ENCODE measurements at places on chromosomes 2 and 18.
A peak's percentile ranks its signal among the peaks of the same experiment; 100 is the strongest.

DNA sequence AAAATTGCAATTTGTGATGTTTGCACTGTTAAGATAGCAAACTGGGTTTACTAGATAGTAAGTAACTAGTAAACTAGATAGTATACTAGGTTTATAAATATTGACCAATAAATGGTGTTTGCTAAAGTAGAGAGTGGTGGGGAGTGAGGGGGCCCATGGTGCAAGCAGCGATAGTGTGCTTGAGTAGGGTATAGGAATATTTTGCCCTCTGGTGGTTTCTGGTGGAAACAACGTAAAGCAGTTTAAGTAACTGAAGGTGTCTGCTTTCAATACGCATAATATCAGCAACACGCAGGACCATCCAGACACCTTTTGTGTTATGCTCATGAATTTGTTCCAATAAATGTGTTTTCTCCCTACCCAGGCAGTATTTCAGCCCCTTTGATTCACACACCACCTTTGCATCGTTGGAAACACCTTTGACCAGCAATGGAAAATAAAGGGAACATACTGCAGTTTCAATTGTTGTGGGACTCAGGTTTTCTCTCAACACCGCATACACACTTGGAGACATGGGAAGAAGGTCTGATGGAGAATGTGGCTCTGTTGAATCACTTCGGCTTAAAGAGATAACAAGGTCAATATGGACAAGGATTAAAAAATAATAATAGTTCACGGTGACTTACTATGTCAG lies 16.7 kb upstream of the STAT1 start:
- peak; percentile 19 for DNase-seq

DNA sequence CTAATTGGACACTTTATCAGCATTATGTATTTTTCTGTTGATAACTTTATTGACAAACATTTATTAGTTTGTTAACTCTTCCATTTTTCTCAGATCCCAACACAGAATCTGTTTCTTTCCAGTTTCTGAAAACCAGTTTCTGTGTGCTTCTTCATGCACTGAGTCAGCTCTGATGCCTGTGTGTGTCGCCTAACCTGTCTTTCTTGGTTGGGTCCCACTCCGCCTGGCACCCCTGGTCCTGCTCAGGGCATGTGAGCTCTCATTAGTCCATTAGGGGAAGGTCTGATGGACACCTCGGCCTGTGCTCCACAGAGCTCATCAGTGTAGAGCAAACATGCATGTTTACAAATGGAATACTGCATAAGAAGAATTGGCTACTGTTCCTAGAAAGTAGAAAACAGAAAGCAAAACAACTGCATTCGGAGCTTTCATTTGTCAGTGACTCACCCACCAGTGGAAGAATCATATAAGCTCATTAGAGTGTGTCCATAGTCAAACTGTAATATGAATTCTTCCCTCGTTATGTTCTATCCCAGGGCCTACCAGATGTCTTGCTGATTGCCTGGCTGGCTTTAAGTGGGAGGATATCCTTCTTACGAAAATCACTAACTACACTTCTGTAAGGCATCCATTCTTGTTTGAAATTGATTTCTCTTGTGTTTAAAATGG lies 137.7 kb downstream of the SNTG2 start:
- no peak for DNase-seq

- no peak for DNase-seq
These were observed 6.3 kb downstream of the THNSL2 start for GRCh38 chr2:88176352-88176984.

- DNase-seq, result no peak
These were observed 55.8 kb upstream of the TNP1 start for GRCh38 chr2:216915557-216916150.

DNA sequence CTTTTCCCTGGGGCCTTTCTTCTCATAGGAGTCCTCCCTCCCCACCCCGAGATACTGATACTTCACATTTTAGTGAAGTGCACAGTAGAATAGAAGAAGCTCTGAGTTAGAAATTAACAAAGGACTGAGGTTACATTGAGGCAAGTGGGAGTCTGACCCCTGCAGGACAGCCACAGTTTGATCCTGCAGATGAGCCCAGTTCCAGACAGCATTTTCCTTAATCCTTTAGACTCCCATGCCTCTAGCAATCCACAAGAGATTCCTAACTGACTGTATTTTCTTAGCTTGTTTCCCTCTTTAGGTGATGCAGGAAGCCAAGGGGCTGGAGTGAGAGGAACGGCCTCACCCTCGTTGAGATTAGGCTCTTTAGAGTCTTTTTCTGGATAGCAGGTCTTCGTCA lies 204.0 kb downstream of the CYRIA start:
- no peak for DNase-seq

- DNase-seq, result peak; percentile 15
These were observed 46.0 kb downstream of the NPAS2 start for GRCh38 chr2:100865816-100866460.

GRCh38 chr2:10646153-10646552 lies 43.6 kb downstream of the NOL10 start:
- no peak for DNase-seq

- DNase-seq, result no peak
These were observed 793 bp downstream of the ZNF236 start for GRCh38 chr18:76823161-76823538.

- no peak for DNase-seq
These were observed 36.8 kb upstream of the IGFBP2 start for GRCh38 chr2:216596236-216596979.

GRCh38 chr18:46883180-46883579 lies 34.1 kb downstream of the PIAS2 start:
- no peak for DNase-seq

- DNase-seq, result no peak
These were observed 406.1 kb downstream of the LRATD1 start for GRCh38 chr2:15038366-15039364.

DNA sequence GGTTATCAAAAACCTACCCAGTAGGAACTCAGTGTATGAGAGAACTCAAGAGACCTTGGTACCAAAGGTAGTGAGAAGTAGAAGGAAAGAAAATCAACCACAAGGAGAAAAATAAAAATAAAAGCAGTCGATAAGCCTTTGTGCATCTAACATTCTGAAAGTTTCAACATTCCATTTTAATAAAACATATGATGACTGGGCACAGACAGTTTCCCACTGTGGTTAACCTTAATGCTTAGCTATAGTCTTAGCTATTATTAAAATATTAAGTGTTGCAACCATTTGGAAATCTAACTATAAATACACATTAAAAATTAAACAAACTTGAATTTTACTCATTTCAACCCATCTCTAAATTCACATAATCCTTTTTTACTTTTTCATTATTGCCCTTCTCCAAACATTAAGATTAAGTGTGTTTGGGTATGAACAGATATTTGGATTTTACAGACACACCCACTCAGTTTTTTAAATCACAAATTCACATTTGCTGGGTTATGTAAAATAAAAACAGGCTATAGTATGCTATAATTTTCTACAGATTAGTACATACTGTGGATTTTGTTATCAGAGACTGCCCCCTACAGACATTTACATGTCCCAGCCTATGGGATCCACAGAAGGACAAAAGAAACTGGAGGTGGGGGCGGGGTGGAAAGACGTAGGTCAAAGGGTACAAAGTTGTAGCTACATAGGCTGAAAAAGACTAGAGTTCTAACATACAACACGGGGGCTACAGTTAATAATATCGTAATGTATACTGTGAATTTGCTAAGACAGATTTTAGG lies 32.8 kb downstream of the SRBD1 start:
- DNase-seq, result peak; percentile 14

GRCh38 chr2:128832946-128833663 lies 514.4 kb upstream of the HS6ST1 start:
- no peak for DNase-seq

- no peak for DNase-seq
These were observed 11.6 kb downstream of the KANSL3 start for GRCh38 chr2:96626553-96626942.

- no peak for DNase-seq
These were observed 232.2 kb downstream of the SETBP1 start for GRCh38 chr18:44912740-44913478.

DNA sequence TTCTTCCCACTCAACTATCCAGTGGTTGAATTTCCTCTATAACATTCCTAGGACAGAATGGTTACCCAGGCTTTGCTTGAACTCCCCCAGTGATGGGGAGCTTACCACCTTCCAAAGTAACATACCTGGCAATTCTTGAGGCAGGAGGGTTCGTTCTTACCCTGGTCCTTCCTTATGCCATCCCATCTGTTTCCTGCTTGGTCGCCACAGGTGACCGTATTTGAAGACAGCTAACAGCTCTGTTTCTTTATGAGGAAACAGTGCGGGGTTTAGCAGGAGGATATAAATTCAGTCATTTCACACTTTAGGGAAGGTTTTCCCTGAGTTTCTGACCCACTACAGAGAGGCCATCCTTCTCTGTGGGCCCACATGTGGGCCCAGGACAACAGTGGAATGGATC lies 42.6 kb downstream of the FOSL2 start:
- DNase-seq, result no peak

- no peak for DNase-seq
These were observed 124.3 kb downstream of the XRCC5 start for GRCh38 chr2:216233281-216233995.

GRCh38 chr18:74142252-74142651 lies 5.4 kb downstream of the FBXO15 start:
- no peak for DNase-seq

DNA sequence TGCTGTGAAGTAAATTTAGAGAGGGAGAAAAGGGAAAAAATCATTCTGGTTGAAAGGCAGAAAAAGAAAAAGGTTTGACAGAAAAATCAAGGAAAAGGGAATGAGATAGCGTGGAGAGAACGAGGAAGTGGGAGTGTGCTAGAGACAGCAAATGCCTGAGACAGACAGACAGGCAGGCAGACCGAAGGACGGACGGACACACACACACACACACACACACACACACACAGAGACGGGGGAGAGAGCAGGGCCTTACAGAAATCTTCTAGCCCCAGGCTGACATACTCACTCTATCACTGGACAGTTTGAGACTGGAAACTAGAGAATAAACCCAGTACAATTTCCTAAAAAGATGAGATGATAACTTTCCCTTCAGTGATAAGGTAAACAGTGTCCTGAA lies 238.4 kb downstream of the ZNF521 start:
- DNase-seq, result no peak

- no peak for DNase-seq
These were observed 151.0 kb downstream of the TRIB2 start for GRCh38 chr2:12867631-12868287.

DNA sequence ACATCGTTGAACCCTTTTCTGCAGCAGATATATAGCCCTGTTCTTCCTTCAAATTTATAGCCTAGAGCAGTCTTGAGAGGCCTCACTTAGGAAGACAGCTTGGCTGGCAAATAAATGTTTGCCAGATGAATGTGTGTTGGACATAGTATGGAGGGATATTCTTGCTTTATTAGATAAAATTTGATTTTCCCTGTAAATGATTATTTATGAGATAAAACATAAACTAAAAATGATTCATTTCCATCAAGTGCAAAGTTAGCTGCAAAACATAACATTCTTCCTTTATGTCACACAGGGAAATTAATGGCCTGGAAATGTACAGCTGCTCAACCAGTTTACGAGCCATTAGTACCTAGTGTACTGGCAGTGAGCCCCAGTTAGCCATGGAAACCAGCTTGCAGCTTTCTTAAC lies 82.5 kb downstream of the LIMS1 start:
- no peak for DNase-seq

DNA sequence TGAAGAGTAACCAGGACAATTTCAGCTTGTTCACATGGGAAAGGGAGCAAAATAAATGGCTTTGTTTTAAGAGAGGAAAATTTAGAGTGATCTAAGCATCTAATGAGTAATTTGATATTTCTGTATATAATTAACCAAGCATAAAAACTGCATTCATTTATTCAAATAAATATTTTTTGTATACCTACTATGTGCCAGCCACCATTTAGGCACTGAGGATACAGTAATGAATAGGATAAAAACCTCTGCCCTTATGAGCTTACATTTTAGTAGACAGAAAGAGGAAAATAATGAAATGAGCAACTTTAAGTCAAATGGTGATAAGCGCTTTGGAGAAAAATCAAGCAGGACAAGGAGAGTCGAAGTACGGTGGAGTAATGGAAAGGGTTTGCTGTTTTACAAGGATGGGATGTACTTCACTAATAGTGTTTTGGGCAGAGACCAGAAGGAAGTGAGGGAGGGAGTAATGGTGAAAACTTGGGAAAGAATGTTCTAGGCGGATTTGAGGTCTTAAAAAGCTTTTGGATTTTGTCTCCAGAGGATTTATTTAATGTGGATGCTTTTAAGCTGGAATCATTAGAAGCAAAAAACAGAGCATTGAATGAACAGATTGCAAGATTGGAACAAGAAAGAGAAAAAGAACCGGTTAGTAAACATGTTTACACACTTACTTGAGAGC lies 17.4 kb downstream of the NDC80 start:
- DNase-seq, result no peak

DNA sequence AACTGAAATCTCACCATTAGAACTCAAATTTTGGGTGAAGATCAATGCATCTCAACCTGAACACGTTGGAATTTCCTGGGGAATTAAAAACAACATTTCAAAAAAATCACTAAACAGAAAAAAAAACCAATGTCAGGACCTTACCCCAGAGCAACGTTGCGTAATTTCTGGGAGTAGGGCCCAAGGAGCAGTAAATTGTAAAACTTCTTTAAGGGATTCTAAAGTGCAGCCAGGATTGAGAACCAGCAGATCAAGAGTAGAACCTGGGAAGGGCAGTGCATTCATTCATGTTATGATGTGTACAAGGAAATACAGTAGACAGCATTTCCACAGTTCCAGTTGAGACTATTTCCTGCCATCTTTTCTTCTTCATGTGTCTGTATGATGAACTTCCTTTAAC lies 56.9 kb downstream of the RHBDD1 start:
- DNase-seq, result no peak

DNA sequence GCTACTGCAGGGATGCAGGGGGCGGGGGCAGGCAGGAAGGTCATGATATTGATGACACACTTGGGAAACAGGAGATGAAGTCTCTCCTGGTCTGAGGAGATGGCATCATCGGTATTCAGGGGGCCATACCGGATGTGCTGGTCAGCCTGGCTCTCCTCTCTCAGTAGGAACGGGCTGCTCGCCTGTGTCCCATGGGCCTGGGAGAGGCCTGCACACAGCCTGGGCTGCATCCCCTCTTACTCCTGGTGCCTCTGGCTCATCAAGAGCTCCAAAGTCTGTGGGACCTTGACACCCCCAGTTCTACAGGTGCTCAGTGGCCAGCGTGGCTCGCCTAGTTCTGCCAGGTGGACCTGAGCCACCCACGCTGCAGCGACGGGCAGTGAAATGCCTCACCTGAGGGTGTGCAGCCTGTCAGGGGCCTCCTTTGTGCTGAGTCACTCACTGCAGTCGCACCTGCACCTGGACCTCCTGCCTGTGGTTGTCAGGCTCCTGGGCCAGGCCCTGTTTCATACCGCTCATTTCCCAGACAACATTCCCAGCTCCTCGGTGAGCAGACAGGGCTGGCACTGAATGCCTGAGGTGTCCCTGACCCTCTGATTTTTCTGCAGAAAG lies 18.6 kb upstream of the CNDP1 start:
- no peak for DNase-seq

Data from SW 1271 (cell line).